ENCODE measurements at places on chromosomes 12 and 14.

DNA sequence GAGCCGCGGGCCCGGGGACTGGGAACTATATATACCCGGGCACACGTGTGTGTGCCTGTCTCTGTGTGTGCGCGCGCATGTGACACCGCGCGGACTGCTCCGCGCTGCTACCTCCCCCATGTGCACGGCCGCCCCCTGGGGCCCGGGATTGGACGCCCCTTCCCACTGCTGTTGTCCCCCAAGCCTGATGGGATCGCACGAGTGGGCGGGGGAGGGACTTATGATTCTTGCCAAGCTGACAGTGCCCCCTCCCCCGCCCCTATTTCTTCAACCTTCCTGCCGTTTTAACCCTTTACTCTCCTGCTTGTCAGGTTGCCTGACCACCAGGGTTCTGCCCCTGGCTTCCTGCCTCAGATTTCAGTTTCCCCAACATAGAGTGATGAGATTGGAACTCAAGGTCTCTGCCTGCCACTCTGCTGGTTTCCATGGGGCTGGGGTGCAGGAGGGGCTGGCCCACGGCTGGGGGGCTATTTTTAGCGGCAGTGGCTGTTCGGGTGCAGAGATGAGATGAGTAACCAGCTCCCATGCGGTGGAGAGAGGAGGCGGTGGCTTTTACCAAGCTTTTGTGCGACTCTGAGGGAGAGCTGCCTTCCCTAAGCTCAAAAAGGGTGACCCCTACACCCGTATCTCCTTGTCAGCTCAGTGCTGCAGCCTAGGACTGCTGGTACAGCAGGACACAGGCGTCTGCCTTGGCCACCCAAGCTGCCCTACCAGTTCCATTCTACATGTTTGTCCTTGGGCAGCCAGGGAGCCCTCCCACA, at the start of gene DDN:
DDN (minus strand) TSS at position 5 of the 761 bp plus-strand sequence. CDS start 88 bp downstream, outside the sequence.
- peak; percentile 61 for DNase-seq

- no peak for DNase-seq
These were observed 20.1 kb upstream of the PLEKHD1 start for GRCh38 chr14:69464379-69464778.

GRCh38 chr12:5260591-5261086, 171.3 kb upstream of the NTF3 start:
- DNase-seq = no peak

DNA sequence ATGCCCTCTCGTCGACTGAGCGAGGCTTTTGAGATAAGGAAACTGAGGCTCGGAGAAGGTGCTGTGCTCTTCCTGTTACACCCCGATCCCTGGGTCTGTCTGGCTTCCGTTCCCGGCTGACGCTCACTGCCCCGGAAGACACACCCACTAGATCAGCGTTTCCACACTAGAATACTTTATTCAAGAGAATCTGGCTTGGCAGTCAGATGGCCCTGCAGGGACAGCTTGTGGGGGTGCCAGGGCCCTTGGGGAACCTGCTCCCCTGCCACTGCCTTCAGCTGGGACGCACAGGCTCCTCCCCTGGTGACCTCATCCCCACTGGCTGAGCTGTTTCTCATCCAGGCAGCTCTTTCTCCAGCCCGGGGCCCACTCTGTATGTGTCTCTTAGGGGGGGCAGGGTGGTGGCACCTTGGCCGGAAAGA, 13.7 kb downstream of the PGF start:
- DNase-seq = peak; percentile 65

GRCh38 chr14:70780396-70781075, 28.8 kb downstream of the MAP3K9 start:
- no peak for DNase-seq

- no peak for DNase-seq
These were observed 72.0 kb downstream of the FOS start for GRCh38 chr14:75350505-75351060.

DNA sequence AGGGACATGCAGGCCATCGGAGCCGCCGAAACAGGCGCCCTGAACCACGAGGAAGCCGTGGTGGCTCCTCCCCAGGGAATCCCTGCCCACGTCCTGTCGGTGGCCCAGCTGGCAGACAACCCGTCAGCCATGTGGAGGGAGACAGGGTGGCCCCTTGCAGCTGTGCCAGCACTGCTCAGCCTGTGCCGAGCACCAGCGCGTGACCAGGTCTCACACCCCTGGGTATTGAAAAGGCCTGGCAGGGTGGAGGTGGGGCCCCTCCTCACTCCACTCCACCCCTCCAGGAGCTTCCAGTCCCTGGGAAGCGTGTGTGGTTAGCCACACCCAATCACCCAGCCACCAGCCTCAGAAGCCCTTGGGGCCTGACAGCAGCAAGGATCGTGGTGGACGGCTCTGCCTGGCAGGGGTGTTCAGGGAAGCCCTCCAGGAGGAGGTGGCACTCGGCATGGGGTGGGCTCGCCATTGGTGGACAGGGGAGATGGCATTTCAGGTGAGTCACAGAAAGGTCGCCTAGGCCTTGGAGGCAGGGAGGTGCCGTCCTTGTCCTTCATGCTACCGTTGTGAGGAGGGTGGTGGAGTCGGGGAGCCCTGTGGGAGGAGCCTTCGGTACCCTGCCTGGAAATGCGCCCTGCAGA, 12.3 kb upstream of the DLK1 start:
- no peak for DNase-seq

GRCh38 chr12:27818401-27818918, 38.4 kb upstream of the MANSC4 start:
- no peak for DNase-seq

DNA sequence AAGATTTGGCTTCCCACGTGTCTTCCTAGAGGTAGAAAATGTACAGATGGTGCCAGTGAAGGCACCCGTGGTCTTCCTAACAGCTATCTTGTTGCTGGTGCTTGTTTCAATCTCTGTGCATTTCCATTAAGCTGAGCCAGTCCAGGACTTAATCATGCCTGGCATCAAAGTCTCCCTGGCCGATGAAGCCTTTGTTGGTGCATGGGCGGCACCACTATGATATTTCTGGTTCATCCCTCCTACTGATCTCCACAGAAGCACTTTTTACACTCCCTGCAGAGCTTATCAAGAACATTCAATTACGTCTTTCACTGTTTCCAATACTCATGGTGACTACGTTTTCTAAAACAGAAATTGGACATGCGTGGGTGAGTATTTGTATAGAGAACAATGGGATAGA, 128.4 kb downstream of the TTC8 start:
- DNase-seq = no peak

GRCh38 chr12:58818546-58818945, 101.8 kb downstream of the LRIG3 start:
- no peak for DNase-seq

GRCh38 chr12:41661141-41661765, 473.1 kb downstream of the PDZRN4 start:
- no peak for DNase-seq

DNA sequence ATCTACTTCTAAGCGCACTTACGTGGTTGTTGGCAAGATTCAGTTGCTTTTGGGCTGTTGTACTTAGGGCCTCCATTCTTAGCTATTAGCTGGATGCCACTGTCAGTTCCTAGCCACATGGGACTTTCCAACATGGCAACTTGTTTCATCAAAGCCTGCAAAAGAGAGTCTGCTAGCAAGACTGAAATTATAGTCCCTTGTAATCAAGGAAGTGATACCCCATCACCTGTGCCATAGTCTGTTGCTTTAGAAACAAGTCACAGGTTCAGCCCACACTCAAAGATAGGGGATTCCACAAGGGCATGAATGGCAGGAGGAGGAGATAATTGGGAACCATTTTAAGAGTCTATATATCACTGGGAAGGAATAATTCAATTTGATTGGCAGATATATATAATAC, 27.1 kb upstream of the SLC17A8 start:
- DNase-seq = no peak

GRCh38 chr12:25427337-25428249, 125.5 kb downstream of the LMNTD1 start:
- DNase-seq = no peak

DNA sequence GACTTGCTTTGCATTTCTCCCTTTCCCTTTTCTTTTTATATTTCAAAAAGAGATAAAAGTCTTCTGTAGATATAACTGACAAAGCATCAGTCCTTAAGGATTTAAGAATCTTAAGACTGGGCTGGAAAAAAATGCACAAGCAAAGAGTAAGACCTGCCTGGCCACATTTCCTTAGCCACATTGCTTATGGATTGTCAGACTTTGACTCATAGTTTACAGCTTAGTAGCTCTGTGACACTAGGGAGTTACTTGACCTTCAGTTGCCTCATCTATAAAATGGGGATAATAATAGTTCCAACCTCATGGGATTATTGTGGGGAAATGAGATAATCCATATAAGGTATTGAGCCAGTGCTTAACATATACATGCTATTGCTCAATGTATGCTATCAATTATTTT, 66.4 kb upstream of the STK38L start:
- no peak for DNase-seq

- DNase-seq = no peak
These were observed 79.1 kb upstream of the EGLN3 start for GRCh38 chr14:34029921-34030334.

DNA sequence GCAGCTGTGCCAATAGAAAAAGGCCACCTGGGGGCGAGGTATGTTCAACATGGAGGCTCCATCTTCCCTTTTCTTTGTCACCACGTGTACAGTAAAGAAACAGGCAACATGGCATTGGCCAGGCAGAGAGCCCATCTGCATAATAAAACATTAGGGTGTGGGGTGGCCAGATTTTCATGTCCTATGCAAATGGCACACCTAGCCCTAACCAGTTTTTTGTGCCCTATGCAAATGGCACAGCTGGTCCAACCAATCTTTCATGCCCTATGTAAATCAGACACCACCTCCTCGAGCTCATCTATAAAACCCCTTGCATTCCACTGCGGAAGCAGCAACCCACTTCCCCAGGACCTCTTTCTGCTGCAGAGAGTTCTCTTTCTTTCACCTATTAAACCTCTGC, 149.1 kb upstream of the RGS6 start:
- no peak for DNase-seq

GRCh38 chr14:44945264-44945663, 16.5 kb downstream of the KLHL28 start:
- DNase-seq = no peak

DNA sequence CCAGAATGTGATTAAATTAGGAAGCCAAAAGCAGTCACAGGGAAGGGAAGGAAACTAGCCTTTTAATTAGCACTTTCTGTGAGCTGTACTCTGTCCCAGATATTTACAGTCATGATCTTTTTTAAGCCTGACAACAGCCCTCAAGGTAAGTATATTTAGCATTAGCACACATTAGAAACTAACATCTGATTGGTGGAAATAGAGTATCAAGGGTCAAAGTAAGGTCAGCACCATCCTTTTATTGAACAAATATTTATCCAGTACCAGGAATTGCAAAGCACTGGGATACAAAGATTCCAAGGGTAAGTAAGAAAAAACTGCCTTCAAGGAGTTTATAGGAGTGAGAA, 28.2 kb downstream of the RPGRIP1 start:
- DNase-seq = no peak

DNA sequence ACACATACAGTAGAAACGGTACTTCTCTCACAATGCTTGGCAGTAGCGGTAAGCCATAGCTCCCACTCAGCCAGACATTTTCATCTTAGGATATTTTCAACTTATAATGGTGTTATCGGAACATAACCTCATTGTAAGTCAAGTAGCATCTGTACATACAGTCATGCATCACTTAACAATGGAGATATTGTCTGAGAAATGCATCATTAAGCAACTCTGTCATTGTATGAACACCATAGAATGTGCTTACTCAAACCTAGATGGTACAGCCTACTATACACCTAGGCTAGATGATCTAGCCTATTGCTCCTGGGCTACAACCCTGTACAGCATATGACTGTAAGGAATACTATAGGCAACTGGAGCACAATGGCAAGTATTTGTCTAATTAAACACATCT, 40.8 kb downstream of the RPS6KA5 start:
- no peak for DNase-seq

- DNase-seq = no peak
These were observed 222.9 kb upstream of the MYL2 start for GRCh38 chr12:111143271-111143670.

DNA sequence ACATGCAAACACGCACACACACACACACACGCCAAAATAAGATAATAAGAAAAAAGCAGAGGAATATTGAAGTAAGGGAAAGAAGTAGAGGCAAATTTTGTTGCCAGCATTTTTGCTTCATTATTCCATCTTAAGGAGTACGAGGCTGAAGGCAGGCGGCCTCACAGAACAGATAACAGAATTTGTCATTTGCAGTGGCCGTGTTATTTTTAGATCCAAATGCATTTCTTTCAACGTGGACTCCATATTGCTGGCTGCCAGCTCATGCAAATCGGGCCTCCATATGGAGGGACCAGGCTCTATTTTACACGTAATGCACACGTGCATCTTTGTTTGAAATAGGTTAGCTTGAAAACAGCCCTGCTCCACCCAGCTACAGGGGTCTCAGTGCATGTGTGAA, 172.9 kb downstream of the RBM19 start:
- no peak for DNase-seq

DNA sequence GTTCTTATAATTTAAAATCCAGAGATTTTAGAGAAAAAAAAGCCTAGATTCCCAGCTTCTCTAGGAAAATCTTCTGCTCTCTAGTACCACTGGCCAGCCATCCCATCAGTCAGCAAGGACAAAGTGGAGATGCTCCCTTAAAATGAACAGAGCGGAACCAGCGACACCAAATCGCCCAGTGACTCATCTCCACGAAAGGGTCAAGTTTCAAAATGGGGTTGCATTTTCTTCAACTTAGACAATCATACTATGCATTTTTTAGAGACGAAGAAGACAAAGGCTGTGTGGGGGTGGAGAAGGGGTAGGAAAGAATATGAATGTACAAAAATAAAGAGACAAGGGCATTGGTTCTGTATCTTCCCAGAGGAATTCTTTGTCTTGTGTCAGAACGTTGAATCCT, 212.0 kb downstream of the SLC15A4 start:
- no peak for DNase-seq

DNA sequence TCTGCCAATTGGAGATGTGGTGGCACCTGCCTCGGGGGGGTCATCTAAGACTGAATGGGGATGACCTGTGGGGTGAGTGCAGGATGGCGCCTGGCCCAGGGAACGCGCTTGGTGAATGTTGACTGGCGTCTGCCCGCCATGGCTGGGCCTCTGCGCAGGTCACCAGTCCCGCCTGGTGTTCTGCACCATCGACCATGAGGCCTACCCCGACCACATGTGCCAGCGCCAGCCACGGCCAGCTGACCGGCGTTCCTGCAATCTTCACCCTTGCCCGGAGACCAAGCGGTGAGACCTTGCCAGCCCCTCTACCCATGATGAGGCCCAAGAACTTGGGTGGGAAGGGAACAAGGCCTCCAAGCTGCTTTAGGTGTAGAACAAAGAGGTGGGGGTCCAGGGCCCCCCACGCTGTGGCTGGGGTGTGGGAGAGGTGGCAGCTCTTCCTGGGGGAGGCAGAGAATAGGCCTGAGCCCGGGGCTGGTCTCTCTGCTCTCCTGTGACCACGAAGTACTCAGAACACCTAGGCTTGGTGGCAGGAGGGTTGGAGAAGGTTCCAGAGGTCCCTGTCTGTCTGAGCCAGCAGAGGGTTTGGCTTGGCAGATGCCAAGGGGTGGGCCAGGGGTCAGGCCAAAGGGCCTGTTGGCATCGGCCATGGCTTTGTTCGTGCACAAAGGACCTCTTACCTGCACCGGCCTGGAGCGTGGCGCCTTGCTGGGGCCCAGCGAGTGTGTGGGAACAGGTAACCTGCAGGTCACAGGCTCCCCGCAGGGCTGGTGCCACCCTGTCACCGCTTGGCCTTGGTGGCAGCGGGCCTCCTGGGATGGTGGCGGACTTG, 15.4 kb downstream of the PAPLN start:
- DNase-seq = no peak
